ENCODE measurements at places on chromosomes 2 and 18.

DNA sequence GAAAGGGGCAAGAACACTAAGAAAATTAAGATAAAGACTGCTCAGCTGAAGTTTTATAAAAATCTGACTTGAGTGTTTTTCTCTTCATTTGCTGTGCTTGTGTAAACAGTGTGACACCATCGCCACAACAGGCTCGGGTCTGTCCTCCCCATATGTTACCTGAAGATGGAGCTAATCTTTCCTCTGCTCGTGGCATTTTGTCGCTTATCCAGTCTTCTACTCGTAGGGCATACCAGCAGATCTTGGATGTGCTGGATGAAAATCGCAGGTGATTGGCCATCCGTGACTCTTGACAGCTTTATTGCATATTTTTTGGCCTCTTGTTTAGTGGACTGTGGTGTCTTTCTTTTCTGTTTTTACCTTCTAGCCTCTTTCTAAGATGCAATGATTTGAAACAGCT, 22.1 kb downstream of the MFF start:
- no peak for DNase-seq

- no peak for DNase-seq
Measured at GRCh38 chr2:235215248-235215647, 263.4 kb downstream of the SH3BP4 start.

DNA sequence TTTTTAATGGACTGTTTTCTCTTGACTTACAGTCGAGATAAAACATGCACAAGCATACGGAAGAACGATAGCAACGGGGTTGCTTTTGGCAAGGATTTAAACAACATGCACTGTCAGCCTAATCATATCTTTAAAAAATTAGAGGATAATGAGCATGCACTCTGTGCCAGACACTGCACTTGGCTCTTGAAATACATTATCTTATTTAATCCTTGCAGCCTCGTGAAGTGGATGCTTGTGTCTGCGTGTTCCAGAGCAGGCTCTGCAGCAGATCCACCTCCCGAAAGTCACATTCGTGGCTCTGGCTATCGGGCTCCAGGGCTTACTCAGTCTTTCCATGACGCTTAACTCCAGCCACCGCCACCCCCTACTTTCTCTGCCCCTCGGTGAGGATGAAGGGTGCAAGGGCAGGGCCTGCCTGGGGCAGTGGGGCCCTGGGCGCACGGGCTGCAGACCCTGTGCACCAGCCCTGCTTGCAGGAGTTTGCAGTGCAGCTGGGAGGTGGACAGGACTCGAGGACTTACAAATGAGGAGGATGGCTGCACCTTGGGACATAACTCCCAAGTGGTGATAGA, 61.7 kb downstream of the ACKR3 start:
- no peak for DNase-seq

- DNase-seq: no peak
Measured at GRCh38 chr18:59907660-59908059, 7.9 kb downstream of the PMAIP1 start.

DNA sequence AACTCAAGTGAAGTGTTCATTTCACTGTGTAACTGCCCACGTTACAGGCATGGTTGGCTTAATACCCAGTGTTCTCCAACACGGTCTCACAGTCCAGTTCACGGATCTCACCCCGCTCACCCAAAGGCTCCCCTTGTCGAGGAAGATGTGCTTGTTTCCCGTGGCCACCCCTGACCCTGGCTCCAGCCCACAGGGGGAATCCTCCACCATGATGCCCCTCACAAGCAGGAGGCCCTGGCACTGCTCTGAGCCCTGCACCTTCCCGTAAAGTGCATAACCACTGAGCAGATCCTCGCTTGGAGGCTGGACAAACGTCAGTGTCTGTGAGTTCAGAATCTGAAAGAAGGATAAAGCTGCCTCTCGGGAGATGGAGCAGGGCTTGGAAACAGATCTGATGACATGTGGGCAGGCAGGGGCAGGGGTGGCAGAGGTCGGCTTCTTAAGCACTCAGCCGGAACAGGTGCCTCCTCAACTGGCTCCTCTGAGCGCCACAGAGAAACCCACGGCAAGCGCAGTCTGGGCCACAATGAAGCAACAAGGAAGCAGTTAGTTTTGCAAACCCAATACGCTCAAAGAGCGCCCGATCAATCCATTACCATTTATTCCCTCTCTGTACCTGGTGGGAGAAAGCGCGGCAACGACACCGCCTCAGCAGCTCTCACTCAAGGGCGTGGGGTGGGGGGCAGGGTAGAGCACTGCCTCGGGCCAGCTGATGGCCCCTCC, 17.6 kb downstream of the HDAC4 start:
- no peak for DNase-seq

GRCh38 chr18:57088883-57089282, 58.0 kb upstream of the BOD1L2 start:
- no peak for DNase-seq
